T-cell (primary cell): ENCODE measurements at places on chromosomes 5 and 9. TPM values are rescaled to one million over a fixed set of nuclear protein-coding genes. Genes with fewer than 3 reads are reported as not detected.

GRCh38 chr9:123034881-123035510 lies 1.5 kb downstream of the GPR21 start:
- H3K4me3 ChIP-seq: no peak overlapping the region
- no peaks in the 10 kb centered on the region for H3K27me3 ChIP-seq
- DNase-seq: no peak
- no peak overlapping the region for H3K27ac ChIP-seq
- no peaks in the 10 kb centered on the region for H3K4me1 ChIP-seq

DNA sequence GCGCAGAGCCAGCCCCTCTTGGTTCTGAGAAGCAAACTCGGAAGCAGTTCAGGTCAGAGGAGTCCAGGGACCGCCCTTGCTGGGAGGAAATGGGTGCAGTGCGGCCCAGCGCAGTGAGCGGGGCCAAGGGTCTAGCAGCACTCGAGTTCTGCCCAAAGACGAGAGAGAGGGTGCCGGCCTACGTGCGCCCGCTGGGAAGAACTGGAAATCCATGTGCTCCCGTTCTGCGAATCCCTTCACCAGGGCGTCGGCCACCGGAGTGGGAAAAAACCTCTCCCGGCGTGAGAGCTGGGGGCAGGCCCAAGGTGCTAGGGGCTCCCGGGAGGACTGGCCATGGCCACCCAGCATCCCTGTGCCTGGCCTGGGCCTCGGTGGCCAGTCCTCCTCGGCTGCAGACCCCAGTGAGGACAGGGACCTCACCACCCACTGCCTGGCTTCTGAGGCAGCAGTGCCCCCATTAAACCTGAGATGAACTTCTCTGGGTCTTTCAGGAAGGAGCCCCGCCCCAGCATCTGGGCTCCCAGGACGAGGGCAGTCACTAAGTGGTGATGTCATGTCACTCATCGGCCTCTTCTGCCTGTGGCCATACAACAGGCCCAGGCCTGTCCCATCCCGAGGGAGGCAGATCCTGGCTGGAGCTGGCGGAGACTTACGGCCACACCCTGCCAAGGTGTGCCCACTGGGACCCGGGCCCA lies 10.6 kb downstream of the TMEM250 start:
- H3K36me3 ChIP-seq: no peaks in the 10 kb centered on the region
- no peaks in the 10 kb centered on the region for H3K27me3 ChIP-seq
- peaks cover 34% of the 10 kb centered on the region for H3K4me1 ChIP-seq
- no peak overlapping the region for H3K4me3 ChIP-seq
- DNase-seq: no peak
- peak overlapping the region; percentile 91 for H3K27ac ChIP-seq

The SLC6A19 gene
- 0.06 TPM for total RNA-seq

- H3K4me3 ChIP-seq: no peak overlapping the region
- no peak for DNase-seq
- no peaks in the 10 kb centered on the region for H3K36me3 ChIP-seq
- no peaks in the 10 kb centered on the region for H3K27me3 ChIP-seq
- no peaks in the 10 kb centered on the region for H3K4me1 ChIP-seq
Measured at GRCh38 chr9:134959126-134959970, 41.6 kb upstream of the FCN1 start.

DNA sequence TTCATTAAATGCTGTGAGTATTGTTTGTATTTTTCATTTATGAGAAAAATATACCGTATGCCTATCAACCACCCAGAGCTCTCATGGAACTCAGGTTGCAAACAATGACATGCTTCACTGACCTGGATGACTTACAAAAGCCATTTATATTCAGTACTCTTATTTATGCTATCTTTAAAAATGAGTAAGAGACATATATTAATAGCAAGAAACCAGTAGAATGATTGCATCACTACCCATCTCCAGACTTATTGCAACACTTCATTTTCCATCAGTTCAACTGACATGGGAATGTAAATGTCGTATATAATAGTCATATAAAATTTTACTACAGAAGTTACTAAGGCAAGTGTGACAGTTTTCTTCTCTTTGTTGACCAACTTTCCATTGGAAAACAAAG lies 69.1 kb downstream of the OTP start:
- H3K4me1 ChIP-seq: no peaks in the 10 kb centered on the region
- no peak overlapping the region for H3K4me3 ChIP-seq
- DNase-seq: no peak
- no peaks in the 10 kb centered on the region for H3K36me3 ChIP-seq
- no peaks in the 10 kb centered on the region for H3K27me3 ChIP-seq
- H3K27ac ChIP-seq: no peak overlapping the region

- DNase-seq: peak; percentile 65
- no peaks in the 10 kb centered on the region for H3K27me3 ChIP-seq
- peak overlapping the region; percentile 11 for H3K4me3 ChIP-seq
- peaks cover 8% of the 10 kb centered on the region for H3K4me1 ChIP-seq
- H3K36me3 ChIP-seq: no peaks in the 10 kb centered on the region
Measured at GRCh38 chr9:89701221-89701798, 96.5 kb downstream of the GADD45G start.

GRCh38 chr9:87213948-87214347 lies 266.6 kb upstream of the GAS1 start:
- no peak overlapping the region for H3K4me3 ChIP-seq
- no peak overlapping the region for H3K27ac ChIP-seq
- DNase-seq: no peak
- no peaks in the 10 kb centered on the region for H3K4me1 ChIP-seq

DNA sequence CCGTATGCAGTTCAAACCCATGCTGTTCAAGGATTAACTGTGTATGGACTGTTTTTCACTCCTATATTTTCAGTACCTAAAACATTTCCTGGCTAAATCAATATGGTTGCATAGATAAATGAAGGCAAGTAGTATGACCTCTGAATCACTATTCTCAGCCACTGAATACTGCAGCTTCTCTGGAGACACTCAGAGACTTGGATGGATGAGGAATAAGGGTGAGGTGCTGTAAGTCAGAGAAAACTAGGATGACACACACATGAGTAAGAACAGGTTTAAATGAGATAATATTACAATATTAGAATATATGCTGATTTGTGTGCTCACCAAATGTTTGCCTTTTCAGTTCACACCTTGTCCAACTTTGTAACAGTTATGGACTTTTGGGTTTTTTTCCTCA lies 26.0 kb upstream of the ANXA1 start:
- no peak overlapping the region for H3K4me3 ChIP-seq
- H3K27me3 ChIP-seq: no peaks in the 10 kb centered on the region
- no peak for DNase-seq
- no peak overlapping the region for H3K27ac ChIP-seq
- no peaks in the 10 kb centered on the region for H3K4me1 ChIP-seq

DNA sequence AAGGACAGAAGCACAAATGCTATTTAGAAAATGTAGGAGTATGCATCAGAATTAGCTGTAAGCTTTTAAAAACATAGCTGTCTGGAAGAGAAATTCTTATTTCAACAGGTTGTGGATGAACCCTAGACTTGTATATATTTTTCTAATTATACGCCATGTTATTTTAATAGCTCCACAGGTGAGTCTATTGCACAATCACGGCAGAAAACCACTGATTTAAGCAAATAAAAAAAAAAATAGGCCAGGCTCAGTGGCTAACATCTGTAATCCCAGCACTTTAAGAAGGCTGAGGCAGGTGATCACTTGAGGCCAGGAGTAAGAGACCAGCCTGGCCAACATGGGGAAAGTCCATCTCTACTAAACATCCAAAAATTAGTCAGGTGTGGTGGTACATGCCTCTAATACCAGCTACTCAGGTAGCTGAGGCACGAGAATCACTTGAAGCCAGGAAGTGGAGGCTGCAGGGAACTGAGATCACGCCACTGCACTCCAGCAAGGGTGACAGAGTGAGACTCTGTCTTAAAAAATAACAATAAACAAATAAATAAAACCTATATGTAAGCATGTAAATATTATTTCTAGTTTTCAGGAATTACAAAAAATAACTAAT lies 11.7 kb downstream of the TRIM23 start:
- H3K4me1 ChIP-seq: no peaks in the 10 kb centered on the region
- H3K36me3 ChIP-seq: peaks cover 83% of the 10 kb centered on the region
- DNase-seq: no peak
- no peak overlapping the region for H3K27ac ChIP-seq
- no peaks in the 10 kb centered on the region for H3K27me3 ChIP-seq
- H3K4me3 ChIP-seq: no peak overlapping the region

DNA sequence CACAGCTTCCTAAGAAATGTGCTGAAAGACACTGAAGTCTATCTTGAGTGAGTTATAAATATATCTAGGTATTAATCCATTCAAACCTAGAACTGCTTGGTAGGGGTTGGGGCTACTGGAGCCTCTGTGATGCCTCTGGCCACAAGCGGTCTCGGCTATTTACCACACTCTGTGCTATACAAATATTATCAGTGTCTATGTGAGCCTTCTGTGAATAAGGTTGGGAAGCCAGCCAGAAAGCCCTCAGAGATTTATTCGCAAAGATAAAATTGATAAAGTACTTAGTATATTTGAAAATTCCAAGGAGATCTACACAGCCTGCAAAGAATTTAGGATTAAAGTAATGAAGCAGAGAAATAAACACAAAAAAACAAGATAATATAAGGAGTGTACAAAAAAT lies 41.4 kb downstream of the LIFR start:
- H3K4me1 ChIP-seq: no peaks in the 10 kb centered on the region
- no peak for DNase-seq
- no peaks in the 10 kb centered on the region for H3K36me3 ChIP-seq
- H3K4me3 ChIP-seq: no peak overlapping the region

The BTF3 gene
- total RNA-seq: 659 TPM

The NUTM2G gene
- total RNA-seq: not detected

DNA sequence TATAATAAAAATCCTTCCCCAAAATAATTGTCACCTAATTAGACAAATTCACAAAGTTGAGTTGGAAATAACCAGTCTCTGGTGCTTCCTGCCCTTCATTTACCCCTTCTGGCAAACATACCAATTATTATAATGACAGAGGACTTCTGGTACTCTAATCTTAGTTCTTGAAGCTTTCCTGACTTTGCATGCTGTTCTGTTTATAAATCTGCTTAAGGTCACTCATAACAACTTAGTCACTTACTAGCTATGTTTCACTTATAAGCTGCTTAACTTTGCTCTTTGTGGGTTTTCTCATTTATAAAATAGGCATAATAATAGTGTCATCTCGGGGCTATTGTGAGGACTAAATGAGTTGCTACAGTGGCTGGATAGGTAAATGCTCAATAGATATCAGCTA lies 446.5 kb downstream of the EFNA5 start:
- H3K4me3 ChIP-seq: no peak overlapping the region
- no peaks in the 10 kb centered on the region for H3K27me3 ChIP-seq
- H3K27ac ChIP-seq: no peak overlapping the region
- H3K4me1 ChIP-seq: no peaks in the 10 kb centered on the region
